ENCODE measurements at places on chromosomes 5 and 9. TPM values are rescaled to one million over a fixed set of nuclear protein-coding genes. Genes with fewer than 3 reads are reported as not detected.

GRCh38 chr5:142900927-142901326, 130.8 kb downstream of the ARHGAP26 start:
- no peak for DNase-seq

DNA sequence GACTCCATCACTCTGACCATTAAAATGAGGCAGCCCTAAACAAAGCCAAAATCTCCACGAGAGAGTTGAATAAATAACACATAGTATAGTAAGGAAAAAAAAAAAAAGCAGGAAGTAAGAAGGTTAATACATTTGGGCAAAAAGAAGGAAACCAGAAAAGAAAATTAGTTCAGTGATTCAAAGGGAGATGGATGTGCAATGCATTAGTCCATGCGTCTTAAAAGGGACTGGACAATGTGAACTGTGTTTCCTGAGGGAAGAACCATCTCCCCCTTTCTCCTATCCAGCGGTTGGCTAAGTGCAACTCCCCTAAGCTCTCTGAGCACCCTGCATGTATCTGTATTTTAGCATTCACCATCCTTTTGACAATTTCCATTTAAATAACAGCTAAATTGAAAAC, 1.4 kb downstream of the ANKRA2 start:
- no peak for DNase-seq

DNA sequence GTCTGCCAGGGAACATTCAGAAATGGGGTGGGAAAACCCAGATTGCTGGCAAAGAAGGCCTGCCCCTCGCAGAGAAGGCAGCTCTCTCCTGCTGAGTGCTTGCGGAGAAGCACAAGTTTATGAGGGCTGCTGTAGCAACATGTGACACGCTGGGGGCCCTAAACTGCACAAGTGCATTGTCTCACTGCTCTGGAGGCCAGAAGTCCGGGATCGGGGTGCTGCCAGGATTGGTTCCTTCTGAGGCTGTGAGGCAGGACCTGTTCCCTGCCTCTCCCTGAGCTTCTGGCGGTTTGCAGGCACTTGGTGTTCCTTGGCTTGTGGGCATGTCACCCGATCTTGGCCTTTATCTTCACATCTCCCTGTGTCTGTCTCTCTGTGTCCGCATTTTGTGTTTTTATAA, 75.6 kb upstream of the NEURL1B start:
- DNase-seq = no peak

DNA sequence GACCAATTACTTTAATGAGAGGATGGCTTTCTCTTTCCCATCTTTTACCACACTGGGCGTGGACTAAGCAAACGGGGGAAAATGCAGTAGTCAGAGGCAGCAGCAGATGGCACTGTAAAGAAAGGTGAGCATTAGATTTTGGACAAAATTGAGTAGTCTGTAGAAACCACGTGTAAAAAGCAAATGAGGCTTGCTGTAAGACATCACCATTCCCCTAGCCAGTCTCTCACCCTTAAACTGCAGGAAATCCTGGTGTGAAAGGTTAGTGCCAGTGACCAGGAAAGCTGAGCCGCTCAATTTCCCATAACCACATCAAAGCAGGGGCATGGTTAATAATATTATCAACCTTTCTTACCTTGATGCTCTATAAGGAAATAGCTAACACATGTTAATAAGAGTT, 31.8 kb downstream of the SPATA31C2 start:
- DNase-seq = no peak

- peak; percentile 13 for DNase-seq
Observed at GRCh38 chr5:140295414-140295813, 7.5 kb downstream of the PFDN1 start.

DNA sequence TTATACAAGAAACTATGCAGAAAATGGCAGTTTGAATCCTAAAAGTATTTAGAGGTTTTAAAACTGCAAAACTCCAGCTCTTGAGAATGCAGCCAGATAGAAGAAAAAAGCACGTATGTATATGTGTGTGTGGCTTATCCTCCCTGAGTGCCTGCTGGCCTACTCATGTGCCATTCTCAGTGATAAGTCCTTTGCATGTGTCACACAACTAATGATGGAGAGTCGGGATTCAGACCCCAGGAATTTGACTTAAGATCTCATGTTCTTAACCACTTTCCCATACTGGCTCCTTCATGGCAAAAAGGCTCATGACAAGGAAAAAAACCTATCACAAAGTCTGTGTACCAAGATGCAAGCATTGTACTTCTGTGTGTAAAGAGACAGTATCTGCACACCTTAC, 26.6 kb downstream of the SMARCA2 start:
- DNase-seq = no peak

DNA sequence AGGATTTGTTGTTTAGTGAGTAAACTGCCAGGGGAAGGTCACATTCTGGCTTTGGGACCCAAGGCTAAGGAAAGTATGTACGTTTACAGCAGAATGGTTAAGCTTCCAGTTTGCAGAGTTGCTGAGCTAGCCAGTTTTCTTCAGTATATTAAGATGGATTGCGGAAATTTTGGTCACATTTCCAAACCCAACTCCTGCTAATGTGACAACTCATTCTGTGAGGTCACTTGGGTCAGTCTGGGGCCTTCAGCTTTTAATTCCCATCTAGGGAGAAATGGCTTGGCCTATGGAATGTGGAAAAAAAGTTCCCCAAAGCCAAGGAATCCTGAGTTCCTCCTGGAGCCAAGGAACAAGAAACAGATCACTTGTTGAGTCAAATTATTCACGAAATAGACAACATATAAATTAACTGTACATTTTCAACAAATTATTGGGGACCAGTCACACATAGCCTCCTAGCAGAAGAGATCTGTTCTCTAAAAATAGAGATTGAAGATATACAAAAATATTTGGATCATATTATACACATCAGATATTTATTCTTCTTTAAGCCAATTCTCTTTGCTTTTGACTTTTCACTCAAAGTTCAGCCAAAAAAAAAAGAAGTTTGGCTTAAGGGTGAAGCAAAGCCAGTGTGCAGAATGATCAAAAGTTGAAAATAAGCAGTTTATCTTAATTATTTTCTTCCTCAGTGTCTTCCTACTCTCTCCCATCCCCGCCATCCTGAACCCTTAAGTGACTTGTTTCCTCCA, 8.8 kb downstream of the KCNV2 start:
- DNase-seq = no peak

GRCh38 chr9:86854898-86855523, 92.3 kb downstream of the GAS1 start:
- no peak for DNase-seq

DNA sequence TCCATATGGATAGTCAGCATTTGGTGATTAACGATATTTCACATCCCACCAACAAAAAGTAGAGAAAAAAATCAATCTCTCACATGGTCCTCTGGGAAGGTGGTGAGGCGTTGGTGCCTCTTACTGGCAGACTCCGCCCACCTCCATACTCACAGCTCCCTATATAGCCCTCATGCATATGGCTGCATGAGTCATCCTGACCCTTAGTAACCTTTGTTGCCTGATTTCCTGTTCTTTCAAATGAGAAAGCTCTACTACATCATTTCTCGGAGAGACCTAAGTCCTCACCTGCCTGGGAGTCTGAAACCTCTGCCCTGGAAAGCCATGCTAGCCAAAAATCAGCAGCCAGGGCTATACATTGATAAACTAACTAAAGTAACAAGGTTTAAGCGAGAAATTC, 33.3 kb upstream of the ABCA1 start:
- DNase-seq = no peak

DNA sequence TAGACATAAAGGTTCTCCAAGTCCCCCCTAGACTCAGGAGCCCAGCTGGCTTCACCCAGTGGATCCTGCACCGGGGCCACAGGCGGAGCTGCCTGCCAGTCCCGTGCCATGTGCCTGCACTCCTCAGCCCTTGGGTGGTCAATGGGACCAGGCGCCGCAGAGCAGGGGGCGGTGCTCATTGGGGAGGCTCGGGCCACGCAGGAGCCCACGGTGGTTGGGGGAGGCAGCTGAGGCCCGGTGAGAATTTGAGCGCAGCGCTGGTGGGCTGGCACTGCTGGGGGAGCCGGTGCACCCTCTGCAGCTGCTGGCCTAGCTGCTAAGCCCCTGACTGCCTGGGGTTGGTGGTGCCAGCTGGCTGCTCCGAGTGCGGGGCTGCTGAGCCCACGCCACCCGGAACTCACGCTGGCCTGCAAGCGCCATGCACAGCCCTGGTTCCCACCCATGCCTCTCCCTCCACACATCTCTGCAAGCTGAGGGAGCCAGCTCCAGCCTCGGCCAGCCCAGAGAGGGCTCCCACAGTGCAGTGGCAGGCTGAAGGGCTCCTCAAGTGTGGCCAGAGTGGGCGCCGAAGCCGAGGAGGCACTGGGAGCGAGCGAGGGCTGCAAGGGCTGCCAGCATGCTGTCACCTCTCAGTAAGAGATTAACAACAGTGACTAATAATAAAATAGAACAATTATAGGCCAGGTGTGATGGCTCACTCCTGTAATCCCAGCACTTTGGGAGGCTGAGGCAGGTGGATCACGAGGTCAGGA, 65.9 kb downstream of the SPATA31D1 start:
- DNase-seq = no peak

- no peak for DNase-seq
Observed at GRCh38 chr5:19728571-19728970, 259.4 kb downstream of the CDH18 start.

DNA sequence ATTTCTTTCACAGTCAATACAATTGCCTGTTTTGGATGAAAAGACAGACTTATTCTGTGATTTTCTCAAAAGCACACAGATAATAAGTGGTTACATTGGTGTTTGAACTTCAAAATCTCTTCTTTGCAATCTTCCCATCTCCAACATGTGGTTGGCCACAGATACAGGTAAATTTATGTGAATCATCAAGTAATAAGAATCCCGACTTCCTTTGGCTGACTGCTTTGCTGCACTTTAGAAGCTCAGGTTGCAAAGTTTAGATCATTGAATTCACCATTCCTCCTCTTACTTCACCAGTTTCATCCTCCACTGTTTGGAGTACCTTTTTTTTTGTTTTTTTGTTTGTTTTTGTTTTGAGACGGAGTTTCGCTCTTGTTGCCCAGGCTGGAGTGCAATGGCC, 56.5 kb upstream of the ADRB2 start:
- DNase-seq = no peak

Gene GFI1B
- total RNA-seq = 0.85 TPM

Gene NPR3
- total RNA-seq = not detected

Gene CMBL
- not detected for total RNA-seq

Gene CYLC2
- total RNA-seq = not detected

Gene PCDHA12
- total RNA-seq = not detected

Gene SLIT3
- total RNA-seq = not detected
